Caki2 (cell line): ENCODE measurements at places on chromosomes 7 and 10. TPM values are rescaled to one million over a fixed set of nuclear protein-coding genes. Genes with fewer than 3 reads are reported as not detected.

STAMBPL1 gene
- 15.6 and 62.4 TPM in 2 replicates for total RNA-seq

PRLHR gene
- not detected in 2 replicates for total RNA-seq

WNT8B gene
- total RNA-seq = not detected in 2 replicates

FGL2 gene
- total RNA-seq = not detected in 2 replicates

CARD11 gene
- total RNA-seq = 9.7 and 10.3 TPM in 2 replicates

SPDYE16 gene
- total RNA-seq = 2.2 TPM in 1 of 2 replicates, not detected in the other

NUPR2 gene
- total RNA-seq = not detected in 2 replicates

C10orf67 gene
- total RNA-seq = 0.07 and 0.14 TPM in 2 replicates

DDX56 gene
- total RNA-seq = 131 and 153 TPM in 2 replicates
